Stimulated activated memory B cell treated with anti-CD40 and anti-IgM and Interleukin-4, amounts not matched to agents 10 μg/mL and 1 μg/mL and 100 μg/mL, for 72 hours (primary cell): ENCODE measurements at places on chromosomes 6 and 20.

GRCh38 chr6:152463164-152463563, 174.0 kb downstream of the SYNE1 start:
- no peak for ATAC-seq

DNA sequence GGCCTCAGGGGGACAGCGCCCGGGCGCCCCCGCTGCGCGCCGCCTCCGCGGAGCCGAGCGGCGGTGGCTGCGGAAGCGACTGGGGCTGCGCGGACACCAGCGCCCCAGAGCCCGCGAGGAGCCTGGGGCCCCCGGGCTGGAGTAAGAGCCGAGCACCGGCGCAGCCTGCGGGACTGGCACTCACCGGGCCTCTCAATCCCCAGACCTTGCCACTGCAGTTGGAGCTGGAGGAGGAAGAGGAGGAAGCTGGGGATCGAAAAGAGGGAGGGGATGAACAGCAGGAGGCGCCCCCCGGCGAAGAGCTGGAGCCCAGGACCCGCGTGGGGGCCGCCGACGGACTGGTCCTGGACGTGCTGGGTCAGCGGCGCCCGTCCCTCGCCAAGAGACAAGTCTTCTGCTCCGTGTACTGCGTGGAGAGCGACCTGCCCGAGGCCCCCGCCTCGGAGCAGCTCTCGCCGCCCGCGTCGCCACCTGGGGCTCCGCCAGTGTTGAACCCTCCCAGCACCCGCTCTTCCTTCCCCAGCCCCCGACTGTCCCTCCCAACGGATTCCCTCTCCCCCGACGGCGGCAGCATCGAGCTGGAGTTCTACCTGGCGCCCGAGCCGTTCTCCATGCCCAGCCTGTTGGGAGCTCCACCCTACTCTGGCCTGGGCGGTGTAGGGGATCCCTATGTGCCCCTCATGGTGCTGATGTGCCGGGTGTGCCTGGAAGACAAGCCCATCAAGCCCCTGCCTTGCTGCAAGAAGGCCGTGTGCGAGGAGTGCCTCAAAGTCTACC, 590 bp downstream of the RNF217 start:
- ATAC-seq = peak; percentile 14

GRCh38 chr20:23203310-23203709, 117.2 kb upstream of the CD93 start:
- no peak for ATAC-seq

DNA sequence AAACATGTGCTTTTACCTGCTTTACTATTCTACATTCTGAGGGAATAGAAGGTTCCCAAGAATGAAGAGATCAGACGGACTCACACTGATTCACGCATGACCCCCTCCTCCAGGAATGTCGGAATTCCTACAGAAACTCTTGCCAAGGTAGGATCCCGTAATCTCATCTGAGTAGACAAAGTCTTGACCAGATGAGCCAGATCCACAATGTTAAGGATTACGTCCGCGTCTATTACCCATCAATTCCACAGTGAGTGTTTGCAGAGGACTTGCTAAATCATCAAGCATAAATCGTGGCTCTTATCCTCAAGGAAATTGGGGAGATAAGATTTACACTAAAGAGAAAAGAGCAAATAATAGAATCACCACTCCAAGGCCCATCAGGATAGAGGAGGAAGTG, 245.9 kb upstream of the FOXQ1 start:
- ATAC-seq = no peak

GRCh38 chr6:27806981-27807440, 105.2 kb downstream of the OR2B2 start:
- ATAC-seq = no peak

GRCh38 chr6:17493286-17493685, 99.9 kb downstream of the CAP2 start:
- ATAC-seq = no peak

- no peak for ATAC-seq
These were observed 10.2 kb upstream of the MAP3K7 start for GRCh38 chr6:90596967-90597539.

- ATAC-seq = no peak
These were observed 32.7 kb downstream of the CENPW start for GRCh38 chr6:126372626-126373025.

DNA sequence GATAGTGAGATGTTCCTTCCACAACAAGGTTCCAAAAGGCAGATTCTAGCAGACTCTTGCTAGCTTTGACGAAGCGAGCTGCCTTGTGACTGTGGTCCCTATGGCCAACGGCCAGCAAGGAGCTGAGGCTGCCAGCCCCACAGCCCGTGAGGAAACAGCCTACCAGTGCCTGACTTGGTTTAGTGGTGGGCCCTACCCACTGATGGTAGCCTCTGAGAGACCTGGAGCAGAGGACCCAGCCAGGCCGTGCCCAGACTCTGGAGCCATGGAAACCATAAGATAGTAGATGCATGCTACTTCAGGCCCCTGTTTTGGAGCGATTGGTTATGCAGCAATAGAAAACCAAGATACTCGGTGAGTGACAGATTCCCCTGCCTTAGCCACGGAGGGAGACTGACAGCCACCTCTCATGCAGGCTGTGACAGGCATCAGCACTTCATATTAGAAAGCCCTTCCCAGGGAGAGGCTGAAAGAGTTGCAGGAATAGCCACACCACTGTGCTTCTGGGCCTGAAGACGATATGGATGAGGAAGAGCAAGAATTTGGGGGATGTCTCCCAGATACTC, 19.2 kb downstream of the PSMG4 start:
- ATAC-seq = no peak

- ATAC-seq = no peak
These were observed 111.6 kb downstream of the EPHA7 start for GRCh38 chr6:93307505-93308409.
